ENCODE measurements at places on chromosomes 6 and 20.

GRCh38 chr6:81562169-81562568, 190.3 kb downstream of the TENT5A start:
- no peak overlapping the region for H3K4me3 ChIP-seq
- H3K27ac ChIP-seq: no peak overlapping the region
- H3K36me3 ChIP-seq: no peaks in the 10 kb centered on the region
- DNase-seq: peak; percentile 39

DNA sequence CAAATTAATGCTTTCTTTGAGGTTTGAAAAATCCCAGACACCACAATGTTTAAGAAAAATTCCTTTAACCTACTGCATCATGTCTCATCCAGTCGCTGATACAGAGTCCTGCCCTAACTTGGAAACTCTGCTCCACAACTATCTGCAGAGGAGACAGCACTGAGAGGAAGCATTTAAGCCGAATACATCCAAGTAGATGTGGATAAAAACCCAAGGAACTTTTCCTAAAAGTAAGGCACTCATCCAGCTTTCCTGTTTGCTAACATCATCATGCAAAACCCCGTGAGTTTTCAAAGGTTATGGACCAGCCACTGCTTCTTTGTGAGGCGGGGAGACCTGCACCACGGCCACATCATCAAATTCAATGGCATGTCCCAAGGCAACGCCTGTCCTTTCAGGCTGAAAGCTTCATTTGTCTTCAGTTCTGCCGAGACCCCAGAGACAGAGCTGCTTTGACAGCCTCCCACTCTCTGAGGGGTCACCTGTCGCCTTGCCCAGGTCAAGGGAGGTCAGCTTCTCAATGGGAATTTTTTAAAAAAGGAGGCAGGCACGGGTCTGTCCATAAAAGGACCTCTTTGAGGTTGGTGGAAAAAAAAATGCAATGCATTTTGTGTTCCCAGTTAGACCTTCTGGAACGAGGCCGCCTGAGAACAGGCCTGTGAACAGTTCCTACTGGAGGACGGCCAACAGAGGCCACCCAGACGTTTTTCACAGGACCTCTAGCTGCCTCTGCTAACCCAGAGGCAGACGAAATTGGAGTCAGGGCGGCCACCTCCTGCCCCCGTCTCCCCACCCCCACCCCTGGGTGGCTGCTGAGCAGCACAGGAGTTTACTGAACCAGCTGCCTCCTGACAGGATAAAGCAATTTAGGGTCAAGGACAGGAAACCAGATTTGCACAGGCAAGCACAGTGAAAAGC, 142.5 kb upstream of the HDDC2 start:
- H3K27me3 ChIP-seq: peaks cover 9% of the 10 kb centered on the region
- no peaks in the 10 kb centered on the region for H3K36me3 ChIP-seq
- no peak overlapping the region for H3K27ac ChIP-seq
- no peak for DNase-seq
- H3K4me1 ChIP-seq: no peaks in the 10 kb centered on the region

- H3K36me3 ChIP-seq: peaks cover 29% of the 10 kb centered on the region
- no peak for DNase-seq
- H3K27ac ChIP-seq: no peak overlapping the region
- no peaks in the 10 kb centered on the region for H3K27me3 ChIP-seq
- H3K4me1 ChIP-seq: no peaks in the 10 kb centered on the region
These were observed 129.8 kb downstream of the TMEM242 start for GRCh38 chr6:157193443-157193996.

GRCh38 chr20:20837574-20838021, 125.2 kb upstream of the RALGAPA2 start:
- no peaks in the 10 kb centered on the region for H3K36me3 ChIP-seq
- H3K27ac ChIP-seq: no peak overlapping the region
- DNase-seq: peak; percentile 82
- H3K4me3 ChIP-seq: no peak overlapping the region
- no peaks in the 10 kb centered on the region for H3K27me3 ChIP-seq
- no peaks in the 10 kb centered on the region for H3K4me1 ChIP-seq

DNA sequence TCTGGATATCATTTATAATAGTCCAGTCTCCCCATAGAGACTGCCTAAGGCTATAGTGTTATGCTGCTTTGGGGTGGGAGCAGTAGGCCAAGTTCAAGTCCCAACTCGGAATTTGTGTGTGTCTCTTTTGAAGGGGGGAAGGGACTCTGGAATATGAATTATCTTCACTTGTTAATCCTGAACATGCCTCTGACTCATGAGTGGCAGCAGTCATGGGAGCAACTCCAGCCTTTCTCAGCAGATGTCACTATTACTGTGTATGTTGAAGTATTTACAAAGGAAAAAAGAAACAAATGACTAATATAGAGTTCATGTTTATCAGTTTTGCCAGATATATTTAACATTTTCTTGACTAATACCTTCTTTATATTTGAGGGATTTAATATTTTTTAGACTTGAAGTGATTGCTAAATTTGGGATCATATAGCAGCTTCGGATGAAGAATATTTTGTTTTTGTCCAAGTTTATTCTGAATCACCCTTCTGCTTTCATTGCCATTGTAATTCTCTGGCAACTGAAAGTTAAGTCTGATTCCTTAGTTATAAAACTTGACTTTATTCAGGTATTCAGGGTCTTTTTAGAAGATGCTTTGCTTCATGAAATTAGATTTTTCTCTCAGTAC, 23.4 kb downstream of the FAM217A start:
- H3K27me3 ChIP-seq: no peaks in the 10 kb centered on the region
- peak; percentile 70 for DNase-seq
- H3K36me3 ChIP-seq: peaks cover 98% of the 10 kb centered on the region
- peaks cover 6% of the 10 kb centered on the region for H3K4me1 ChIP-seq

- H3K36me3 ChIP-seq: no peaks in the 10 kb centered on the region
- H3K4me1 ChIP-seq: no peaks in the 10 kb centered on the region
- DNase-seq: peak; percentile 12
- H3K27ac ChIP-seq: no peak overlapping the region
- H3K4me3 ChIP-seq: no peak overlapping the region
These were observed 20.5 kb upstream of the ZNF133 start for GRCh38 chr20:18267815-18268214.

DNA sequence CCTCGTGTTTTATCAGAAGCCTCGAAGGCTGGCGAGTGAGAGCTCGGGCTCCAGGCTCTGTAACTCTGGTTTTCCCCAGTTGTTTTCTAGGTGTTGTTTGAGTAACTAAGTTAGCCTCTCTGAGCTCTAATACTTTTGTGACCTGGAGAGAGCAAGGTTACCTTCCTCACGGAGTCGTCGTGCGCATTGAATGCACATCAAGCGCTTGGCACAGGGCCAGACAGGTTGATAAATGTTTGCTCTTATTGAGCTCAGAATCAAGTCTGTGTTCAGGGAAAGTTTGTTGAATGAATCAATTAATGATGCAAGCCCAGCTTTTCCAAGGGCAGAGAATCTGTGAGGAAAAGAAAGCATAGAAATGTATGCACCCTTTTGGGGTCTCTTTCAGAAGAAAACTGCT, 33.5 kb downstream of the EDN3 start:
- H3K27ac ChIP-seq: no peak overlapping the region
- peaks cover 17% of the 10 kb centered on the region for H3K27me3 ChIP-seq
- no peak overlapping the region for H3K4me3 ChIP-seq
- no peaks in the 10 kb centered on the region for H3K36me3 ChIP-seq
- DNase-seq: no peak

- no peak overlapping the region for H3K27ac ChIP-seq
- no peaks in the 10 kb centered on the region for H3K36me3 ChIP-seq
- H3K4me3 ChIP-seq: no peak overlapping the region
- H3K27me3 ChIP-seq: no peaks in the 10 kb centered on the region
- DNase-seq: no peak
- peaks cover 12% of the 10 kb centered on the region for H3K4me1 ChIP-seq
These were observed 172.5 kb upstream of the KCNK16 start for GRCh38 chr6:39494998-39495397.

GRCh38 chr6:130524552-130524951, 158.7 kb downstream of the TMEM200A start:
- no peaks in the 10 kb centered on the region for H3K36me3 ChIP-seq
- H3K4me1 ChIP-seq: peaks cover 8% of the 10 kb centered on the region
- no peak for DNase-seq
- no peak overlapping the region for H3K27ac ChIP-seq

DNA sequence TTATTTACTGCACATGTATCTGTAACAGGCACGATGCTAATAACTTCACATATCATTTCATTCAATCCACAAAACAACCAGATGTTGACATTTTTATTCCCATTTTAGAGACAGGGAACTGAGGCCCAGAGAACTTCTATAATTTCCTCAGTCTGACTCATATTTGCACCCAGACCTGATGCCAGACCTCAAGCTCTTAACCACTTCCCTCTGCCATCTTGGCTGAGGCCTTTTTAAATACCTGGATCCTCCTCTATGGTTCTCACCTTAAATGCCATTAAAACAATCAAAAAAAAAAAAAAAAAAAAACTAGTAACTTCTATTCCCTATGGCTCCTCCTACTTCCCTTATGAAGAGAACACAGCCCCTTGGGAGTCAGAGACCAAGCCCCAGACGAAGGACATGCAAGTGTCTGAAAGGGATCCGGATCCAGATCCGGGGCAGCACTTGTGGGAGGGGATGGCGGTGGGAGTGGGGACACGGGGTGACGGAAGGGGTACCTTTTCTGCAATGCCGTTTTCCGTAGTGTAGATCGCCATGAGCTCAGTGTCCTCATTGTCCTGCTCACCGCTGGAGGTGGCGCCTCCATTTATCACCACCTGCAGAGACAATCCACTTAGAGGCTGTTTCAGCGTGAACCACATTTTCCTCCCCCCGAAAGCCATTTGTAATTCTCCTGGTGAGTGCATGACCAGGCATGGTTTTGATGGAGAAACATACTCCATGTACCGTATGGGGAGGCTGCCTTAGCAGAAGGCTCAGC, 88.7 kb downstream of the SLC23A2 start:
- no peak overlapping the region for H3K27ac ChIP-seq
- H3K4me3 ChIP-seq: no peak overlapping the region
- H3K27me3 ChIP-seq: no peaks in the 10 kb centered on the region
- no peak for DNase-seq
- H3K36me3 ChIP-seq: no peaks in the 10 kb centered on the region
